ENCODE measurements at places on chromosomes 1 and 21.
A peak's percentile ranks its signal among the peaks of the same experiment; 100 is the strongest.

GRCh38 chr1:211529453-211529852 is 37.5 kb upstream of the RD3 start:
- no peak for DNase-seq

- no peak for DNase-seq
Observed at GRCh38 chr1:5404412-5405203, 587.6 kb downstream of the NPHP4 start.

GRCh38 chr1:57927003-57927402 is 503.1 kb upstream of the DAB1 start:
- DNase-seq: no peak

DNA sequence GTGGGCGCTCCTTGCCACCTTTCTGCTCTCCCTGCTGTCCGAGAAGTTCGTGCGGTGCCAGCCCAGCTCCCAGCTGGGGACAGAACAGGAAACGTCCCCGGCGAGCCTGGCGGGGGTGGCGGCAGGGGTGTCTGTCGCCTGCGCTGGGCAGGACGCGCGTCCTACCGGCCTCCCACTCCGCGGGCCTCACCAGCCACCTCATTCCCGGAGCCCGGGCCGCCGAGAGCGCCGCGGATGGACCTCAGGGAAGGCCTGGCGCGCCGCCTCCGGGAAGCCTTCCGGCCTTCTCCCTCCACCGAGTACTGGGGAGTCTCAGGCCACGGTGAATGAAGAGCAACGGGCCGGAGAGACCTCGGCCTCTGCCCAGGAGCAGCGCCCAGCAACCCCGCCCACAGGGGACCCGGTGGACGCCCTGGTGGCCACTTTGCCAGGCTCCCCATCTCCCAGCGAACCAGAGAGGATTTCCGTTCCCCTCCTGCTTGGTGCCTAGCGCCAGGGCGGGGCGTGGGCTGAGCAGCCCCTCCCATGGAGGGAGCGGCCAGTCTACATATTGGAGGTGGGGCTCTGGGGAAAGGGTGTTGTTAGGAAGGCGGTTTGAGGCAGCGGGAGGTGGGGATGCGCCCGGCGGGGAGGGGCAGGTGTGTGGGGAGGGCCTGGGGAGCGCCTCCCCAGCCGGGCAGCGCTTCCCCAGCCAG is 9.5 kb upstream of the TNFRSF14 start:
- DNase-seq: peak; percentile 93

GRCh38 chr1:245512181-245512888 is 357.6 kb downstream of the KIF26B start:
- no peak for DNase-seq

GRCh38 chr1:116558140-116558549 is 12.7 kb downstream of the CD58 start:
- no peak for DNase-seq

GRCh38 chr1:109891930-109892329 is 18.7 kb upstream of the CSF1 start:
- no peak for DNase-seq

DNA sequence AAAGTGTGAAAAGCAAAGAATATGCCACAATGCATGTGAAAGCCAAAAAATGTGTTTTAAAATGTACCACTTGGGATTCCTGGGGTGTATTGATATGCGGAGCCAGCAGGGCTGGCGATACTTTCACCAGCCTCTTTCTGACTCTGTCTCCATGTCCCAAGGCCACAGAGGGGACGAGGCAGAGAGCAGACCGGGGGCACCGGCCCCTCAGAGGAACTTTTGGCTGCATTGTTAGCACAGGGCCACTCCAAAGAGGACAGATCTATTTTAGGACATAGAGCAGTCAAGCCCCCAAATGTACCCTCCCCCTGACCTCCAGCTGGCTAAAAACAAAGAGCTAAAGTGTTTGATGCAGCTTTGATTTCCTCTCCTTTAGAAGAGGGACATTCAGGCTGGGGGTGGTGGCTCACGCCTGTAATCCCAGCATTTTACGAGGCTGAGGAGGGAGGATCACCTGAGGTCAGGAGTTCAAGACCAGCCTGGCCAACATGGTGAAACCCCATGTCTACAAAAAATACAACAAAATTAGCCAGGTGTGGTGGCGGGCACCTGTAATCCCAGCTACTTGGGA is 25.6 kb upstream of the ZNF436 start:
- no peak for DNase-seq

DNA sequence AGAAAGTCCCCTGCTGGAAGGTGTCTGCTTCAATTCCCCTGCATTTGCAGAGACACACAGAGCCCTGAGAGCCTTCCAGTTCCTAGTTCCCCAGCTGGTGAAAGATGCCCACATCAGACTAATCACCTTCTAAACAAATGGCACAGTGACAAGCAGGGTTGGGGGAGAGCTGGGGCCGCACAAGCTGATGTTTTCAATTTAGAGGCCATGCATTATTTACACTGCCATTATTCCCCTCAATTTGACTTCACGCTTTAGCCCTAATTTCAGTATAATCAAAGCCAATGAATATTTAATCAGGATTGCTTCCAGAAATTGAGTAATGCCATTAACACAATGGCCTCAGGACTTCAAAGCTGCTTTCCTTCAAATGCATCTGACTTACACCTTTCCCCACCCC is 81.5 kb downstream of the BEND5 start:
- no peak for DNase-seq

GRCh38 chr1:30232288-30232899 is 491.0 kb downstream of the MATN1 start:
- no peak for DNase-seq

DNA sequence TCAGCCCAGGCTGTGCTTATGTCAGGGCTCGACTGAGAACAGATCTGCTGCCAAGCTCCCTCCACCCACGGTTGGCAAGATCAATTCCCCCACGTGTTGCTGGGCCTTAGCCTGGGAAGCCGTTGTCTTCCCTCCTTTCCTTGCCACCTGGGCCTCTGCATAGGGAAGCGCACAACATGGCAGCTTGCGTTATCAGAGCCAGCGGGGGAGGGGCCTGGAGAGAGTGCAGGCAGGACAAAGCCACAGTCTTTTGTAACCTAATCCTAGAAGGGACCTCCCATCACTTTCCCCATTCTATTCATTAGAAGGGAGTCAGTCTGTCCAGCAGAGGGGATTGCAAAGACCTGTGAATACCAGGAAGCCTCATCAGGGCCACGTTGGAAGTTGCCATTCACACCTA is 17.0 kb upstream of the IGSF21 start:
- DNase-seq: no peak

- DNase-seq: no peak
Observed at GRCh38 chr1:160874935-160875334, 10.0 kb downstream of the ITLN1 start.

- no peak for DNase-seq
Observed at GRCh38 chr1:224407571-224408293, 26.9 kb downstream of the WDR26 start.

DNA sequence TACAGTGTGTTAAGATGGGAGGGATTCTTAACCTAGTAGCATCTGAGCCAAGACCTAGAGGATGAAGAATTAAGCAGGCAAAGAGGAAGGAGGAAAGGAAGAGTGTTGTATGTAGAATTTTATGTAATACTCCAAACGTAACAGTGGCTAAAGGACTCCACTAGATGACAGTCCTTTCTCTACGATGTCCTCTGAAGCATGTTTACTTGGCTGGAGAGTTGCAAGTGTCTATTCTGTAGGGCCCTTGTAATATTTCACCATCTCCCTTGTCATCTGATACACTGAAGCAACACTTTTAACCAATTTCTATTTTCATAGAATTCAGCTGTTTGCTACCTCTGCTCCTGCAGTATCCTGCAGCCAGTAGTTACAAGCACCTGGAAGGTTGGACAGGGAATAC is 2.2 kb upstream of the YBX1 start:
- no peak for DNase-seq

DNA sequence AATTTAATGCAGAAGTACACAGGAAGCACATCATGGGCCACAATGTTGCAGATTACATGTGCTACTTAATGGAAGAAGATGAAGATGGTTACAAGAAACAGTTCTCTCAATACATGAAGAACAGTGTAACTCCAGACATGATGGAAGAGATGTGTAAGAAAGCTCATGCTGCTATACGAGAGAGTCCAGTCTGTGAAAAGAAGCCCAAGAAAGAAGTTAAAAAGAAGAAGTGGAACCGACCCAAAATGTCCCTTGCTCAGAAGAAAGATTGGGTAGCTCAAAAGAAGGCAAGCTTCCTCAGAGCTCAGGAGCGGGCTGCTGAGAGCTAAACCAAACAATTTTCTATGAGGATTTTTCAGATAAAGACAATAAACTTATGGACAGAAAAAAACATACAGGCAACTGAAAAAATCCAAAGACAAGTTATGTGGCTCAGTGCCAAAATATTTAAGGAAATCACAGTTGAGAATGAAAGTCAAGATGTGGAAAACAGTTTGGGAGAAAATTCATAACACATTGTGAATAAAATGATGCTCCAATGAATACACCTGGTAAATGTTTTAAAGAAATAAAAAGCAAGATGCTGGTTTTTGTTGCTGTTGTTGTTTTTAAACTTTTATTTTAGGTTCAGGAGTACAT is 2.8 kb upstream of the ZNF644 start:
- no peak for DNase-seq

DNA sequence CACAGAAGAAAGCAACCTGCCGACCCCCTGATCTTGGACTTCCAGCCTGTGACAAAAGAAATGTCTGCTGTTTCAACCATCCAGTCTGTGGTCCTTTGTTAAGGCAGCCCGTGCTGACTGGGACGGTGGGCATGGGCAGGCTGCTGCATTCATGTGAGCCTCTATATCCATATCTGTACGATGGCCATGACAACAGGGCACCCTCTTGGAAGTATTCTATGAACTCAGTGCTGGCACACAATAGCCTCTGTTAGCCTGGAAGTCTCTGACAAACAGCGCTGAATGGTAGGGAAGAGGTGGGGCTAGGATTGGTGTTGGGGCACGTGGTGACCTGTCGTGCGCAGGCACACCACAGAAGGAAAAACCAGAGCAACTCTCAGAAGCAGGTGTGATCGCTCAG is 30.4 kb downstream of the SPATA21 start:
- no peak for DNase-seq

DNA sequence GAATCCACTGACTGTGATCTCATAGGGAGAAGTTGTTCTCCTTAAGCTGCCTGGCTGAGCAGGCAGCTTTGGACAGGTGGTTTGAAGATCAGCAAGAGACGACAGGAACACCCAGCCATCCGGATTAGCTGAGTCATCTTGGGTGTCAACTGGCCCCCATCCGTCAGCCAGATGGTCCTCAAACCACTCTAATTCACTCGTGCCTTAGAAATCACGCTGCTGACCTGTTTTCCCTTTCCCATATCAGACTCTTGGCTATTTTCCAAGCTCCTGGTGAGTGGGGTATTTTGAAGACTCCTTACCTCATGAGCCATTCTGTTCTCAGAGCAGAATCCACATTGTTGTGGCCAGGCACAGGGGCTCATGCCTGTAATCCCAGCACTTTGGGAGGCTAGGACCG is 149.1 kb upstream of the L1TD1 start:
- no peak for DNase-seq

- no peak for DNase-seq
Observed at GRCh38 chr1:78426408-78426807, 64.4 kb upstream of the PTGFR start.

DNA sequence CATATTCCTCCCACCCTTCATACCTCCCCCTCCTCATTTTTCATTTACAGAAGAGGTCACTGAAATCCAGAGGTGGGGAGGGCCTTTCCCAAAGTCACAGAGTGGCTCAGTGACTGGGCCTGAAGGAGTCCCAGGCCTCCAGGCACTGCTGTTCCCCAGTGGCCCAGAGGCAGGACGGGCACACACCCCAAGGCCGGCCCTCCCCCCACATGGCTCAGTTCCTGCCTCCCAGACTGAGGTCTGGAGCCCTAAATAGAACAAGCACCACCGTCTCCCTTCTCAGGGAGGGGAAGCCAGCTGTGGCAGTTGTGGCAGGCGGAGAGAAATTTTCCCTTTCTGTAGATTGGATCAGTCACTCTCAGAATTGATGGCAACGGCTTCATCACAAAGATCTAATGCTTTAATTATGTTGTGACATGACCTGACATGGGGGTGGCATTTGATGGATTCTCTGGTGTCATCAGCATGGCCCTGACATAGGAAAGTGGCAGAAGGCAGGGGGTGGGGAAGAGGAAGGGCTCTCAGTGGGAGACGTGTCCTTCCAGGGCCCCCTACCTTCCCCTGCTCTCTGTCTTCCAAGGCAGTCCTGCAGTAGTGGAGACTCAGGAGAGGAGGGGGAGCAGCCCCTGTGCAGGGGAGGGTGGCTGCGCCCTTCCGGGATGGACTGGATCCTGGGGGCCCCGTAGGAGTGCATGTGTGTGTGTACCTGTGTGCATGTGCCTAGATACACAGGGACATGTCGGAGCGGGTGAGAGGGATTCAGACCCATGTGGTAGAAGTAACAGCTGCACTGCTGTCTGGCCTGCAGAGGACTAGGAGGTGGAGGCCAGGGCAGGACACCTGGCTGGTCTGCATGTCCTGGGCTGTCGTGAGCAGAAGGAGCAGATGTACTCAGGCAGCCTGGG is 41.2 kb upstream of the FOXO6 start:
- no peak for DNase-seq

- DNase-seq: no peak
Observed at GRCh38 chr1:54614563-54614962, 8.8 kb downstream of the FAM151A start.

- DNase-seq: no peak
Observed at GRCh38 chr1:245014247-245015029, 140.3 kb upstream of the KIF26B start.
